ENCODE measurements at places on chromosomes 7 and 10.

- no peak for DNase-seq
Observed at GRCh38 chr10:14554091-14554490, 220.6 kb downstream of the FAM107B start.

GRCh38 chr10:58082248-58082647, 185.4 kb downstream of the IPMK start:
- no peak for DNase-seq

GRCh38 chr10:122498521-122498920, 37.2 kb downstream of the HTRA1 start:
- DNase-seq: no peak

- no peak for DNase-seq
Observed at GRCh38 chr7:96996111-96996957, 9.0 kb upstream of the DLX6 start.

DNA sequence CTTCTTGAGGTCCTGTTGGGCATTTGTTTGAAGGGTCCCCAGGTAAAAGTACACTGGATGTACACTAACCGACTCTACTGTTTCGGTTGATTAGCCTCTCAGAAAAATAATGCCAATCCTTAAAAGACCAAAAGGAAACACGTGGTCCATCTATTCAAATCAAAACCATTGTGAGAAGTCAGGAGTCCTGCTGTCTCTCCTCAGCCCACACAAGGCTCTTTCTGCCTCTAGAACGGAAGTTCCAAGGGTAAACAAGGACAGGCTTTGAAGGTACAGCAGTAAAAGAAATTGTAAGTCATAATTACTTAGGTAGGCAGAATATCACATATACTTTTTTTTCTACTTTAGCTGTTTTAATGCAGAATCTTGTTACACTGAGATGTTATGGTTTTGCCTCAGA, 71.7 kb upstream of the TPK1 start:
- DNase-seq: no peak

GRCh38 chr7:659306-659847, 67.1 kb upstream of the DNAAF5 start:
- DNase-seq: no peak

- DNase-seq: no peak
Observed at GRCh38 chr10:52720018-52720417, 52.6 kb downstream of the MBL2 start.

- no peak for DNase-seq
Observed at GRCh38 chr10:131179361-131179760, 132.2 kb downstream of the TCERG1L start.

- DNase-seq: no peak
Observed at GRCh38 chr10:116803451-116804249, 45.6 kb upstream of the ENO4 start.

DNA sequence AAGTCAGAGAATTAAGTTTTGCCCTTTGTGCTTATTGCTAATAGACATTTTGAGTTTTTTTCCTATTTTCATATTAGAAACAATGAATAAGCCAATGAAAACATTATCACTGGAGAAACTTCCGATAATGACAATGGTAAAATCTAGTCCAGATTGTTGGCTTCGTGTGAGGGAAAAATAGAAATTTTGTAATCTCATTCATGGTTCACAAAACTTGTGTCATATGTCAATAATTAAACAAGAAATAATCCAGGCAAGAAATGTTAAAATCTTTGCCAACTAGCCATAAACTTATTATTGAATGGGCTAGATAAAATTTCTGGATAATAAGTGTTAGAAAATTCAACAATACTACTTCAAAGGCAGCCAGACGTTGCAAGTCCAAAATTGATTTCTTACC, 36.6 kb downstream of the RNLS start:
- no peak for DNase-seq

DNA sequence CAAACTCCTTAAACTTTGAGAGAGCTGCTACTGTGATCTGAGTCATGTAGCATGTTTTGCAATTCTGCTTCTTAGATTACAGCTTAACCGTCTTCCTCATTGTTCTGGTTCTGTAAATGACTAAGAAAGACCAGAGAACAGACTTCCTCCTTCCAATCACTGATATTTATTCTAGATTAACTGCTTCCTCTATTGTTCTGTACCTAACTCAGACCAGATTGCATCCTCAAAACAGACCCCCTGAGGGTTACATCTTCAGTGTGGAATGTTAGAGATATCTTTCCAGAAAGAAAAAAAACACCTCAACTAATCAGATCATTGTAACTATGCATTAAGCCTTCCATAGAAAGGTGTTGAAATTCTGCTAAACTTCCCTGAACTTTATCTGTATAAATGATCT, 5.7 kb upstream of the PIP start:
- no peak for DNase-seq

- no peak for DNase-seq
Observed at GRCh38 chr10:101267290-101267680, 38.0 kb upstream of the LBX1 start.

- no peak for DNase-seq
Observed at GRCh38 chr10:33129141-33129995, 171.3 kb upstream of the ITGB1 start.

DNA sequence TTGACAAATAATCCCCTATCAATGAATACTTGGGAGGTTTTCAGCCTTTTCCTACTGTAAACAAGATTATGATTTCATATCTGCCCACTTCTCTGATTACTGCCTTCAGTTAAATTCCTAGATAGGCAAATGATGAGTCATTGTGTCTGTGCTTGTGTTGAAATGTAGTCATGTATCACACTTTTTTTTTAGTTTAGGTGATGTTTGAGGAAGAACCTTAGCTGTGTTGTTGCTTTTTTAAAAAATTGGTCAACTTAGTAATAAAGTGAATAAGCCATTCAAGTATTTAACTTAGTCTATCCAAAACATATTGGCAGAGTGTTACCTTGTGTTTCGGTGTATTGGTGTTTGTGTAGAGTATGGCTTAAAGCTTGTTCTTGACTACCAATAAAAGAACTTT, 60.0 kb downstream of the WAC start:
- no peak for DNase-seq

GRCh38 chr7:143382126-143382790, 1.1 kb downstream of the ZYX start:
- DNase-seq: peak; percentile 44

DNA sequence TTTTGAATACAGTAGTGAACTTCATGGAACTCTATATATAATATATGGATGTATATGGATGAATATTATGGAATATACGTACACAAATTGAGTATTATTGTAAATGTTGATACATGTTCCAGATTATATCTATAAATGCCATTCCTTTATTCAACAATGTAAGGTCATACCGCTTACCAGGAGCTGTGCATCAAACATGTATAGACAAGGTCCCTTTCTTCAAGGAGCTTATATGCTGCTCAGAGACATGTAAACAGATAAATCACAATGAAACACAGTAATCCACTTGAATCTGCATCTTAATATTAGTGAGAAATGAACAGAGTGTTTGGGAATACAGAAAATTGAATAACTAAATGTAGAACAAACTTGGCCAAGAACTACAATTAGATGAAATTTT, 898 bp upstream of the SEM1 start:
- DNase-seq: no peak

GRCh38 chr7:130489140-130489983, 2.5 kb upstream of the MEST start:
- DNase-seq: no peak

DNA sequence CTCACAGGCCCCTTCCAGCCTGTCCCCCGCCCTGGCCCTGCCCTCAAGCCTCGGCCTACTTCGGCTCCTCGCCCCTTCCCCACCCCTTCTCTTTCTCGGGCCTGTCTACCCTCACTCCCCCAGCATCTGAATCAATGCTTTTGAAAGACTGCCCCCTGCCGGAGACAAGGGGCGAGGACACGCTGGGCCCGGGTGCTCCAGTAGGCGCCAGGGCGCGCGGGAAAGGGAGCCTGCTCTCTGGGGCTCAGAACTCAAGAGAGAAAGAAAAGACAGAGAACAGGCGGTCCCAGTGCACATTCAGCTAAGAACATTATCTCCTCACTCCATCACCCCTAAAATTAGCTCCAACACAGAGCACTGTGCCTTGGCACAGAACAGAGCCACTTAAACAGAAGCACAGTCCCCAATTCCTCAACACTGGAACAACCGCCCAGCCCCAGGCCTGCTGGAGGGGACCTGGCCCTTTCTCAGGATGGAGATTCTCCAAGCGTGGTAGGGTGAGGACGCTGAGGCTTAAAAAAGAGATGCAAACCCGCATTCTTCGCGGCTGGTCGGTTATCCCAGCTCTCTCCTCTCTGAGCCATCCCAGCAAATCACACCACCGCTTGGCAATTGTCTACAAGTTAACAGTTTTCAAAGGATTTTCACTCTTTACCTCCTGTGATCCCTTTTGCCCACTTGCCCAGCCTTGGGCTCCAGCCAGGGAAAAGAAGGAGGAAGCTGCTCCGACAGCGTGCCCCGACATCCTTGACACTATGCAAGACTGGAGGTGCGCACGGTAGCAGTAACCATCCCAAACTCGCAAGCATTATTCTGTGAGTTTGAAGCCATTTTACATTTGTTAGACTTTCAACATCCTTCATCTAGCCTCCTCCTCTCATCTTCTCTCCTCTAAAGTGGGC, 2.1 kb downstream of the GIGYF1 start:
- no peak for DNase-seq

GRCh38 chr10:90929179-90929578, 8.3 kb upstream of the ANKRD1 start:
- DNase-seq: no peak

GRCh38 chr10:90398566-90398965, 459.3 kb downstream of the HTR7 start:
- DNase-seq: no peak

GRCh38 chr10:78660446-78661106, 408.2 kb upstream of the ZMIZ1 start:
- no peak for DNase-seq

- no peak for DNase-seq
Observed at GRCh38 chr10:132417957-132418441, 21.0 kb downstream of the PWWP2B start.

GRCh38 chr10:97127509-97127908, 58.2 kb downstream of the SLIT1 start:
- DNase-seq: no peak

DNA sequence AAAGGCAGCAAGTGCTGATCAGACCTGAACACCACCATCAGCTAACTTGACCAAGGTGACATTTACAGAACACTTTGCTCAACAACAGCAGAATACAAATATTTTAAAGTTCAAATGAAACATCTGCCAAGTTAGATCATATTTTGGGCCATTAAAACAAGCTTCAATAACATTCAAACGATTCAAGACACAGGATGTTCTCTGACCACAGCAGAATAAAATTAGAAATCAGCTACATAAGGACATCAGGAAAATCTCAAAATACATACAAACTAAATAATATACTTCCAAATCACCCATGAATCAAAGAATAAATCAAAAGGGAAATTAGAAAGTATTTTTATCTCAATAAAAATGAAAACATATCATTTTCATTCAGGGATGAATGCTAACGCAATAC, 173.0 kb downstream of the PKD1L1 start:
- no peak for DNase-seq

DNA sequence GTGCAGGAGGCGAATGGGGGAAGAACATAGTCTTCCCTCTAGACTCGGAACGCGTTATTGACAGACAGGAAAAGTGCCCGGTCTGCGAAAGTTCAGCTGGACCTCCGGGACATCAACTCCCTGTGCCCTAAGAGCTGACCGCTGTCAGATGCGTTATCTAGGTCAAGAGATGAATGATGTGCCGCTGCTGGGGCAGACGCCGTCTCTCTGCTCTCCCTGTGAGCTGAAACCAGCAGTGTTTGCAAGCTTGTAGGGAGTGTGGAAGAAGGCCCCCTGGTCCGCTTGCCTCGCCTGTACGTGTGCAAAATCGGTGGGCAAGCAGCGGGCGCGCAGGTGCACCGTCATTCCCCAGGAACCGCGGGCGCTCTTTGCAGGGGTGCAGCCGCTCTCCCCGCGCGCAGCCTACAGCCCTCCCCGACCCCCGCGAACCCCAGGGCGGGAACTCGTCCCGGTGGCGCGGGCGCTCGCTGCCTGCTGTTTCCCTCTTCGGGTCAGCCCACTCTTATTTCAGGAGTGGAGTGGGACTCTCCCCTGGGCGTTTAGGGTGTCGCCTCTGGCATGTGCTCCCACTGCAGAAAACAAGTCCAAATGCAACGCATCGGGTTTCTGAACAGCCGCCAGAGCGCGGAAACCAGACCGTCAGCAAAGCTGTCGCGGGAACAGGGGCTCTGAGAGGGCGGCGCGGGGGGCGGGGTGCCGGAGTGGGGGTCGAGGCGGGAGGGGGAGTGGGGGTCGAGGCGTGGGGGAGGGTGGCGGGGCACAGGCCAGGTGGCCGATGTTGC, 1.8 kb upstream of the PFKFB3 start:
- DNase-seq: no peak

DNA sequence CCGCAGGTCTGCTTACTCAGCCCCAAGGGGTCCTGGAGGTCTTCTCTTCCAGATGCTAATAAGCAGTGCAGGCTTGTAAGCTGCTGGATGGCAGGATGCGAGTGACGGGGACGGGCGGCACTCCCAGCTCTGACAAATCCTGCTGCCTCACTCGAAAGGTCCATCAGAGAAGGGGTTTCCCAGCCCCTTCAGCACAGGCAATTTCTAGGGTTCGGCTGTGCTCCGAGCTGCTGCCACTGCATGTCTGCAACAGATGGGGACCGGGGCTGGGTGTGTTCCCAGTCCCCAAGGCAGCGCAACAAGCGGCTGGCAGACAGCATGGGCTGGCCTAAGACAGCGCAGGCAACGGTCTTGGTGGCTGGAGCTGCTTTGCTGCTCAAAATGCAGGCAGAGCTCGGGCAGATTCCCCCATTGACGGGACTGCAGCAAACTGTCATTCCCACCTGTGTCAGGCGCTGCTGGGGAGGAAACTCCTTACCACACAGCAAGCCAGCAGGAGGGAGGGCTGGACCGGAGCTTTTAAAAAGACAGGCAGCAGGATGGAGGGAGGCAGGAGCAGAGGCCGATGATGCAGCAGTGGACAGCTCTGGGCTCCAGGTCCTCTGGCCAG, 62.4 kb downstream of the PRKAG2 start:
- DNase-seq: no peak

DNA sequence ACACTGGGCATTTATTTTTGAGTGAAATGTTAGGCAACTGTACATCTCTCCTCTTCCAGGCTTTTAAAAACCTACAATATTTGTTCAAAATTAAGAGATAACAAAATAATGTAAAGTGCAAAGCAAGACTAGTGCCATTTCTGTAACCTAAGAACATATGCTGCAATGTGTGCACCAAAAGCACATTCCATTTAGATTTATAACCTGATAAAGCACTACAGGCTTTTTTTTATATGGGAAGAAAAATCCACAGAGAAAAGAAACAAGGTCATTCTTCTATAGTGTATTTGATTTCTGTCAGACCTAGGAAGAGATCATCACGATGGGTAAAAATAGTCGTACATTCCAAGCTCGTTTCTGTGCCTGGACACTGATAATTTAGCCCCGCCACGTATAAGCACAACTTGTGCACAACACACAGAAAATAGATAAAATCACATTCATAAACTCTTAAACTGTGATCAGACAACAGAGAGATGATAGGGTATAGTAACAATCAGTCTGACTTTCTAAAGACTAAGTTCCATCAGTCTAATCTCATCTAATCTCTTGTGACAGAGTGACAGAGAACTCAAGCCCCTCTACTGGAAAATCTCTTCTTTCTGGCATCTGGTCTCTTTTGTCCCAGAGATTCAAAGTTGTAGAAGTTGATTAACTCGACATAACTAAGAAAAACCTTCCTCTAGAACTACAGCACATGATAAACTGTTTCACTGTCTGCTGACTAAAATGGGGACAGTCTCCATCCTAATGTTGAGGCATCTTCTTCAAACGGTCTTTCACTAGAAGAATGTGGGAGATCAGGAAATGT, 6.7 kb downstream of the LAMB1 start:
- DNase-seq: no peak

GRCh38 chr7:1922870-1923236, 252.8 kb downstream of the ELFN1 start:
- no peak for DNase-seq

- no peak for DNase-seq
Observed at GRCh38 chr10:94103801-94104221, 110.1 kb downstream of the PLCE1 start.
